CD8-positive, alpha-beta memory T cell (primary cell): ENCODE measurements at places on chromosomes 2 and 18. TPM values are rescaled to one million over a fixed set of nuclear protein-coding genes. Genes with fewer than 3 reads are reported as not detected.

Gene NEUROD1
- not detected for total RNA-seq

Gene SCN2A
- total RNA-seq = not detected

Gene KLHL14
- not detected for total RNA-seq

Gene OSBPL1A
- 1.3 TPM for total RNA-seq

Gene CXCR1
- not detected for total RNA-seq

Gene CNTNAP5
- total RNA-seq = not detected
